ENCODE measurements at places on chromosomes 2 and 18.

- DNase-seq: no peak
Observed at GRCh38 chr2:29450596-29451222, 335.5 kb downstream of the CLIP4 start.

DNA sequence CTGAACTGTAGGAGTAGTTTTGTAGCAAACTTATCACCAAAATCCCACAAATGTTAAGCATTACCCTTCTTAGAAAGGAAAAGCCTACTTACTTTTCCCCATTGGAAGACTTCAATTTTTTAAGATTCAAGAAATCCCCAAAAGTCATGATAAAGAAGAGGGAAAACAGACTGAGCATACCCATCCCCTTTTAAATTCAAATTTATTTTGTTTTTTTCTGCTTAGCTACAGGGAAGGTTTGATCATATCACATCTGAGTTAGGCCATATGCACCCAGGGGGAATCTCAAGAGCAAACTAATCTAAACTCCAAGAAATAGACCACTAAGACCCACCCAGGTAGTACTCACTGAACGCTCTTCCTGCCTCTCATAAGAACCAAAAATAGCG, 174.6 kb downstream of the TGIF1 start:
- DNase-seq: no peak

- DNase-seq: no peak
Observed at GRCh38 chr2:184562532-184562931, 35.8 kb upstream of the ZNF804A start.

DNA sequence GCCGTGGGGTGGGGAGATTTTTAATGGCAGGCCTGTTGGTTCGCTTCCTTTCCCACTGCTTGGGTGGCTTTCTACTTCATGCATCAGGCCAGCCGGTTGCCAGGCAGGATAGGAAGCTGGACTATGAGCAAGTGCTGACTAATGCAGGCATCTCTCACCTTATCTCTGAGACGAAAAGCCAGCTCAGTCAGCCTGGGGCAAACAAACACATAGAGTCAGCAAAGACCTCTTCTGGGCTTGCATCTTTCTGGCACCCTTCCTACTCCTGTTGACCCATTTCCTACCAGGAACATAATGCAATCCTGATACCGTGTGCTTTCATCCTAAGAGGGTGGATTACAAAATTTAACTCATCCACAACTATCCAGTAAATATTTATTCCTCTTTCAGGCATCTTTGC, 416.6 kb upstream of the MEX3C start:
- DNase-seq: no peak

DNA sequence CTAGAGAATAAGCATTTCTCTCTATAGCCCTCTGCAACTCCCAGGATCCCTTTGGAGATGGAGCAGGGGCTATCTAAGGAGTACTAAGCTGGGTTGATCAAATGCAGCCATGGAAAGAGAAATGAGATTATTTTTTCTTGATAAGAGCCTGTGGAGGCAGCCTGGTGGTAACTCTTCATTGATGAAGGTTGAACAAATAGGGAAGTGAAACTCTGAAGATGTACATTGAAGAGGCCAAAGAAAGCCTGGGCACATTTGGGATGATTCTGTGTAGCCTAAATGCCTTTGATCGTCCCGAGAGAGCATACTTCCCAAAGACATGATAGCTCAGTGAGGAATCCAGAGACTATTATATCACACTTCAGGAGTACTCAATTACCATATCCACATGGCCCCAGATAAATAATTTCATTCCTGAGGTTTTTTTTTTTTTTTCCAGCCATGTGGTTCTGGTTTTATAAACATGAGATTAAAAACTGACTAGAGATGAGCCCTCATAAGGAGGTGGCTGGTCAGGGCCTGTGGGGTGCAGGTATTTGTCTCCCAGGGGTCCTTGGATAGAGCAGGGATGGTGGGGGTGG, 192.5 kb downstream of the TPGS2 start:
- DNase-seq: no peak

GRCh38 chr2:95076705-95077529, 44.7 kb downstream of the MRPS5 start:
- DNase-seq: peak; percentile 87

GRCh38 chr18:58438958-58439300, 190.0 kb downstream of the ALPK2 start:
- DNase-seq: no peak

GRCh38 chr18:13316063-13316462, 97.5 kb downstream of the LDLRAD4 start:
- DNase-seq: no peak

DNA sequence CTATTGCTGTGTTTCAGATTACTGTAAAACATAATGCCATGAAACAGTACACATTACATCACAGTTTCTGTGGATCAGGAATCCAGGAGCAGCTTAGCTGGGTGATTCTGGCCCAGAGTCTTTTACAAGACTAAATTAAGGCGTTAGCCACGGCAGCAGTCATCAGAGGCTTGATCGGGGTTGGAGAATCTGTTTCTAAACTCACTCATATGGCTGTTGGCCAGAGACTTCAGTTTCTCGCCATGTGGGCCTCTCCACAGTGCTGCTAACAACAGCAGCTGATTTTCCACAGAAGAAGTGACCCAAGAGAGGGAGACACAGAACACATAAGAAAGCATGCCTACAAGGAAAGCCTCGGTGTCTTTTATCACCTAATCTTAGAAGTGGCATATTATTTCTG, 89.2 kb upstream of the MYO3B start:
- no peak for DNase-seq

DNA sequence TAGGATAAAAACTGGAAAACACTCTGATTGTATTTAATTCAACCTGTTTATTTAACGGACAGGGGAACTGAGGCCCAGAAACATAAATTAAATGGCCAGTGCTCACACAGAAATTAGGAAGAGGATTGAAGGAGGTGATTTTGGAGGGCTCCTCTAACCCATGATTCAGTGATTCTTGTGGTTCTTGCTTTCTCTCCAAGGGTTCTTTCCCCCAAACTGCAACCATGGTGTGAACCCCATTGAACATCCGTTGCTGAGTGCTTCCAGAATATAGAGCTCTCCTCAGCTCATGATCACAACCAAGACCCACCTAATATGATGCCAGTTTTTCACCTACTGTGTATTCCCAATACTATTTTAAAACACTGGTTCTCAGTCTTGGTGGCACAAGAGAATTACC, 41.4 kb downstream of the BMP10 start:
- DNase-seq: no peak

- peak; percentile 53 for DNase-seq
Observed at GRCh38 chr2:100416935-100417710, at the start of gene CHST10. Gene CHST10 (minus strand): TSS chr2:100417668. CDS start chr2:100406675, 10,993 bp downstream.

DNA sequence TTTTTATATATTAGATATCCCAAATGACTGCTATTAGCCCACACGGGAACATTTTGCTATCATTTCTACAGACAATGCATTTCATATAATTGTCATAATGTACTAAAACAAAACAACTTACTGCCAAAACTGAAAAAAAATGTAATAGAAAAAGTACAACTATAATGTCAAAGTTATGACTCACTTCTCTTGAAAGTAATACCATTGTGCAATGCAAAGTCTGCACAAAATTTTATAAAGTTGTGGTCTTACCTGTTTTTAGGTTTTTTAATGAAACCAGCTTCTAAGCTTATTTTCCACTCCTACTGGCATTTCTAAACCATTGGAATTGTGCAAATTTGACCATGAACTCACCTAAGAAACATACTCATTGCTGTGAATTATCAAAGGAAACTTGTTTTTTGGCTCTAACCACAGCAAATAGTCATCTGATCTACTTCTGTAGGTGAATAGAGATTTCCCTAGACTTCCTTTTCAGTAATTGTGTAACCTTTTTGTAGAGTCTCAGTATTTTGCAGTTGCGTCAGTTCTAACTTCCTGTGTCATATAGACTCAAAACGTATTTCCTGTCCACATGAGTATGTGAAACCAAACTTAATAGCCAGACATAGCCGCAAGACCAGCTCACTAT, 31.9 kb upstream of the TFPI start:
- DNase-seq: no peak

- DNase-seq: no peak
Observed at GRCh38 chr2:181243319-181243718, 213.9 kb upstream of the ITGA4 start.

GRCh38 chr2:101961338-101962191, 30.2 kb upstream of the IL1R2 start:
- no peak for DNase-seq

GRCh38 chr2:15425712-15426111, 135.4 kb downstream of the NBAS start:
- DNase-seq: no peak

DNA sequence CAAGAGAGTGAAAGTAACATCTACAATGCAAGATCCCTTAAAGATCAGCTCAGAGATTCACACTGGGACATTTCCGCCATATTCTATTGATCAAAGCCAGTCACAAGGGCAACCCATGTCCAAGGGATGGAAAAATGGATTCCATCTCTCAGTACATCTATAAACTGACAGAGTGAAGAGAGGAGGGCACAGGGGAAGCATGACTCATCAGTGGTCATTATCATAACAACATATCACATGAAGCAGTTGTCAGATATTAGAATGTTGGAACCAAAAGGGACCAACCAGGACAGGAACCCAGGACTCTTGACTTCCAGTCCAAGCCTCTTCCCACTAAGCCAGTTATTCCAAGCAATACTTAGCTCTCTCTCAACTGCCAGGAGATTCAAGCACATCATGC, 54.9 kb upstream of the IGFBP2 start:
- DNase-seq: no peak

- no peak for DNase-seq
Observed at GRCh38 chr2:204005940-204006721, 69.6 kb downstream of the ICOS start.

- DNase-seq: no peak
Observed at GRCh38 chr2:3466966-3467365, 52.4 kb downstream of the ADI1 start.

GRCh38 chr2:212495046-212495445, 43.6 kb downstream of the ERBB4 start:
- DNase-seq: no peak

- DNase-seq: no peak
Observed at GRCh38 chr18:66867653-66868052, 263.8 kb upstream of the CDH19 start.

- no peak for DNase-seq
Observed at GRCh38 chr18:44909191-44909719, 228.6 kb downstream of the SETBP1 start.

DNA sequence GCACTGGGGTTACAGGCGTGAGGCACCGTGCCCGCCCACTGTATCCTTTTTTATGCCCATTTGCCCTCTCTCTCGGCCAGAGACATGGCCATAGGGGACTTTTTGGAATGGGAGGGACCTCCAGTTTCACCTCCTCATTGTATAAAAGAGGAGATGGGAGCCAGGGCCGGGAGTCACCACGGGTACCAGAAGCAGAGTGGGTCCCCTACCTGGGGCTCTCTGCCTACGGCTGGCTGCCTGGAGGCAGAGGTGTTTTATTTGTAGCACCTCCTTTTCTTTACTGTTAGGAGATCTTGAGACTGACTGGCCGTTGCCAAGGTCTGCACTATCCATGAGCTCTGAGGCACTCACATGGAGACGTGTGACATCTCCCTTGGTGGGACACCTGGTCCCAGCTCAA, 162.8 kb downstream of the LDLRAD4 start:
- DNase-seq: no peak

GRCh38 chr2:53477517-53477916, 290.1 kb upstream of the CHAC2 start:
- no peak for DNase-seq

DNA sequence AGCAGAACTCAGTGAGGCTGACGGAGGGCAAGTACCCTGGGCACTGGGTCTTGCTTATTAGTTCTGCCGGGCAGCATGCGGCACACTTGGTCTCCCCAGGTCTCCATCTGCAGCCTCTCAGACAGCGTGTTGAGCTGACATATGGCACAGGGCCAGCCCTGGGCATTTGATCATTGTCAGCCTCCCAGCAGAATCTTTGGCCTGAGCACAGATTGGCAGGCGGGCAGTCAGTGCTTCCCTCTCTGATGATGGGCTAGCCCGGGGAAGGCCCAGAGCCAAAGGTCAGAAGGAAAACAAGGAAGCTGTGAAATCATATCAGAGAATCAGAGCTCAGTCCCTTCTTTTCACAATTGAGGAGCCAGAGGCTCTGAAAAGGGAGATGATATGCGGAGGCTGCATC, 150.1 kb upstream of the LRRTM1 start:
- no peak for DNase-seq
